ENCODE measurements at places on chromosomes 7 and 10. TPM values are rescaled to one million over a fixed set of nuclear protein-coding genes. Genes with fewer than 3 reads are reported as not detected.

CLRN3 gene
- polyA plus RNA-seq = 0.25 TPM

DNA sequence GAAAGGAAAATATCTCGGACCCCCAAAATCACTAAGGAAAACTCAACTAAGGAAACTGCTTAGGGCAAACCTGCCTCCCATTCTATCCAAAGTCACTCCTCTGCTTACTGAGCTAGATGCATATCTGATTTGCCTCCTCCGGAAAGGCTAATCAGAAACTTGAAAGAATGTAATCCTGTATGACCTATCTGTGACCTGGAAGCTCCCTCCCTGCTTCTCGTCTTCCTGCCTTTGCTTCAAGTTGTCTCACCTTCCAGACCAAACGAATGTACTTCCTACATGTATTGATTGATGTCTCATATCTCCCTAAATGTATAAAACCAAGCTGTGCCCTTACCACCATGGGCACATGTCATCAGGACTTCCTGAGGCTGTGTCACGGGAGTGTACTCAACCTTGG, 58.1 kb upstream of the SEC61G start:
- no peaks in the 10 kb centered on the region for H3K4me1 ChIP-seq
- no peak overlapping the region for H3K4me3 ChIP-seq
- H3K27ac ChIP-seq = no peak overlapping the region
- no peaks in the 10 kb centered on the region for H3K36me3 ChIP-seq
- H3K27me3 ChIP-seq = no peaks in the 10 kb centered on the region

SLIT1 gene
- 0.02 TPM for polyA plus RNA-seq

GRCh38 chr10:44203535-44203934, 181.4 kb downstream of the CXCL12 start:
- no peak overlapping the region for H3K27ac ChIP-seq
- H3K27me3 ChIP-seq = no peaks in the 10 kb centered on the region

DNA sequence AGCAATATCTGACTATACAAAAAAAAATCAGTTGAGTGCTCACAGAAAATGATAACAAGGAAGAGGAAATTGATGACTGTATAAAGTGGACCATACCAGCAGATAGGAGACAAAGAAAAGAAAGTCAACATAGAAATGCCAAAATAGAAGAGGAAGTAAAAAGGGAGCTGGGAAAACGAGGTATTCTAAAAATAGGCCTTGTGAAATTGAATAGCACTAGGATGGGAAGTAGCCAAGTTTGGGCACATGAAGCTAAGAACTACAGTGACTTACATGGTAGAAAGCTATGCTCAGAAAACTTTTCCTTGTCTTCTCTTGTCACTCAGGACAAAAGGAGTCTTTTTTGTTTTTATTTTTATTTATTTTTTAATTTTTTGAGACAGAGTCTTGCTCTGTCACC, 76.2 kb upstream of the APBB1IP start:
- H3K27ac ChIP-seq = no peak overlapping the region
- H3K36me3 ChIP-seq = no peaks in the 10 kb centered on the region
- no peak for DNase-seq
- no peaks in the 10 kb centered on the region for H3K4me1 ChIP-seq
- no peaks in the 10 kb centered on the region for H3K27me3 ChIP-seq

DNA sequence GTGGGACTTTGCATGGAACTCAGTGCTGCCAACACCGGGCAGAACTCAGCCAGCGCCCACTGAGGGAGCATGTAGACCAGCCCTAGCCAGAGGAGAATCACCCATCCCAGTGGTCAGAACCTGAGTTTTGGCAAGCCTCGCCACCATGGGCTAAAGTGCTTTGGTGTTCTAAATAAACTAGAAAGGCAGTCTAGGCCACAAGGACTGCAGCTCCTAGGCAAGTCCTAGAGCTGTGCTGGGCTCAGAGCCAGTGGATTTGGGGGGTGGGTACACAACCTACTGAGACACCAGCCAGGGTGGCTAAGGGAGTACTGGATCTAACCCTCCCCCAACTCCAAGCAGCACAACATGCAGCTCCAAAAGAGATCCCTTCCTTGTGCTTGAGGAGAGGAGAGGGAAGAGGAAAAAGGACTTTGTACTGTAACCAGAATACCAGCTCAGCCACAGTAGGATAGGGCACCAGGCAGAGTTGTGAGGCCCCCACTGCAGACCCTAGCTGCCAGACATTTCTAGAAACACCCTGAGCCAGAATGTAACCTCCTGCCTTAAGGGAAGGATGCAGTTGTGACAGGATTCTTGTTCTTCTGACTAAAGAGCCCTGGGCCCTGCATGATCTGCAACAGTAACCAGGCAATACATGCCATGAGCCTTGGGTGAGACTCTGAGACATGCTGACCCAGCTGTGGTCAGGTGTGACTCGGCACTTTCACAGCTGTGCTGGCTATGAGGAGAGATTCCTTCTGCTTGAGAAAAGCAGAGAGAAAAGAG, 24.4 kb downstream of the GSDME start:
- H3K27me3 ChIP-seq = no peaks in the 10 kb centered on the region
- no peak overlapping the region for H3K27ac ChIP-seq
- no peak for DNase-seq

GRCh38 chr7:47681249-47681810, 99.4 kb upstream of the TNS3 start:
- no peak overlapping the region for H3K4me3 ChIP-seq
- no peak for DNase-seq
- H3K27me3 ChIP-seq = no peaks in the 10 kb centered on the region
- H3K27ac ChIP-seq = no peak overlapping the region

CALML5 gene
- not detected for polyA plus RNA-seq

DNA sequence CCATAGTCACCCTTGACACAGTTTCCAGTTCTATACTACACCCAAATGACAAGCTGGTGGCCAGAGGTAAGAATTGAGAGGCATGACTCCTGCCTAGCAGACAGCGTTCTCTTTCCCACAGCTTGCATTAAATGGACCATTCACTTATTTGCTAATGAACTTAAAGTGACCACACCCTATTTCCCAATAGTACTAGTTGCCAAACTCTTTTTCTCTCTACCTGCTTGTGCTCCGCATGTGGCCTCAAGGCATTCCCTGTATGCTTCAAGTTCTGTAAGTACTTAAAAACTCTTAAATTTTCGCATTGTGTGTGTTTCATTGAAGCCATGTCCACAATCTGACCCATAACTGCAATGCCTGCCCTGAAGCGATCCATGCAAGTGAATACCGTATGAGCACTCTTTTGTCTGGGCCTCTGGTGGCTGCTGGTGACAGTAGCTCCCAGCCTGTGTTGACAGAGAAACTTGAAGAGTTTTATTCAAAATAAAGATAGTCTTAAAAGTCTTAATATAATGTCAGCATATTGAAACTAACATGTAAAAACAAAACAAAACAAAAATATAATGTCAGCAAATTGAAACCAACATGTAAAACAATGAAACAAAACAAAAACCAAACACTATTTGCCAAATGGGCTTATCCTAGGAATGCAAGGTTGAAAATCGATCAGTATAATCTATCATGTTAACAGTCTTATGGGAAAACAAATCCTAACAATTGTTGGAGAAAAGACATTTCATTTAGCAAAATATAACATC, 73.6 kb downstream of the CCSER2 start:
- DNase-seq = no peak
- no peaks in the 10 kb centered on the region for H3K4me1 ChIP-seq
- no peak overlapping the region for H3K27ac ChIP-seq
- H3K4me3 ChIP-seq = no peak overlapping the region
- no peaks in the 10 kb centered on the region for H3K27me3 ChIP-seq
- no peaks in the 10 kb centered on the region for H3K36me3 ChIP-seq

CAMK1D gene
- 4.1 TPM for polyA plus RNA-seq

GRCh38 chr10:86295351-86295750, 71.2 kb downstream of the GRID1 start:
- H3K36me3 ChIP-seq = no peaks in the 10 kb centered on the region
- DNase-seq = peak; percentile 2
- H3K27me3 ChIP-seq = no peaks in the 10 kb centered on the region
- no peak overlapping the region for H3K4me3 ChIP-seq
- H3K27ac ChIP-seq = no peak overlapping the region

MTERF1 gene
- 6.1 TPM for polyA plus RNA-seq

DNA sequence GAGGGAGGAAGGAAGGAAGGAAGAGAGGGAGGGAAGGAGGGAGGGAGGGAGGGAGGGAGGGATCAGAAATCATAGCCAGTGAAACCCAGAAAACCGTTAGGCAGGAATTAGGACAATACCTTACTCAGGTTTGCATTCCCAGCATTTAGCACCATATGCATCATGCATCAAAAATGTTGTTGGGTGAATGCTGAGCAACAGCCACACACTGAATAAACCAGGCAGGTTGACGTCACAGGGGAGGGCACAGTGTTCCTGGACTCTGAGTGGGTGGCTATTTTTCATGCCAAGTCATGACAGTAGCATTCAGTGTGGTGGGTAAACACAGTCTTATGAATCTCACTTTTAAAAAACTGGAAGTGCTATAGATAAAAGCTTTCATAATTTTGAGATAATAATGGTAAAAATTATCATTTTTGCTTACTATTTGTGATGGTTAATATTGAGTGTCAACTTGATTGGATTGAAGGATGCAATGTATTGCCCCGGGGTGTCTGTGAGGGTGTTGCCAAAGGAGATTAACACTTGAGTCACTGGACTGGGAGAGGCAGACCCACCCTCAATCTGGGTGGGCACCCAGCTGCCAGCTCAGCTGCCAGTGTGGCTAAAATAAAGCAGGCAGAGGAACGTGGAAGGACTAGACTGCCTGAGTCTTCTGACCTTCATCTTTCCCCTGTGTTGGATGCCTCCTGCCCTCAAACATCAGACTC, 199.1 kb upstream of the PRKCQ start:
- H3K4me1 ChIP-seq = no peaks in the 10 kb centered on the region
- no peaks in the 10 kb centered on the region for H3K36me3 ChIP-seq
- no peak overlapping the region for H3K4me3 ChIP-seq
- H3K27me3 ChIP-seq = no peaks in the 10 kb centered on the region

GRCh38 chr7:130946114-130946513, 212.1 kb upstream of the KLF14 start:
- DNase-seq = no peak
- H3K4me3 ChIP-seq = no peak overlapping the region
- peaks cover 23% of the 10 kb centered on the region for H3K4me1 ChIP-seq

CRHR2 gene
- polyA plus RNA-seq = not detected

DNA sequence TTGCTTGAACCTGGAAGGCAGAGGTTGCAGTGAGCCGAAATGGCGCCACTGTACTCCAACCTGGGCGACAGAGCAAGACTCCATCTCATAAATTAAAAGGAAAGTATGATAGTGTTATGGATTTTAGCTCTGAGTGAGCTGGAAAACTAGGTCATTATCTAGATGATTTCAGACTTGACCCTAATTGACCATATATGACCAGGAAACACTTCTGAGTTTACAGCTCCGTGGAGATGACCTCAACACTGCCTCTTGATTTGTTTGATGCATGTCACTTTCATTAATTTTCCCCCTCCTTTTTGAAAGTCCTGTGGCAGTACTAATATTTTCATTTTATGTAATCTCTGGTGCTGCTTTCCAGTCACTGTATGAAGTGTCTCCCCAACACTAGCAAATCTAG, 7.8 kb upstream of the SEC61A2 start:
- DNase-seq = no peak
- no peak overlapping the region for H3K4me3 ChIP-seq
- H3K4me1 ChIP-seq = no peaks in the 10 kb centered on the region
- H3K36me3 ChIP-seq = peaks cover 8% of the 10 kb centered on the region
- H3K27ac ChIP-seq = no peak overlapping the region

SP8 gene
- not detected for polyA plus RNA-seq

SLC26A3 gene
- not detected for polyA plus RNA-seq

TUBB8 gene
- 0.13 TPM for polyA plus RNA-seq

VWDE gene
- 0.03 TPM for polyA plus RNA-seq

DNA sequence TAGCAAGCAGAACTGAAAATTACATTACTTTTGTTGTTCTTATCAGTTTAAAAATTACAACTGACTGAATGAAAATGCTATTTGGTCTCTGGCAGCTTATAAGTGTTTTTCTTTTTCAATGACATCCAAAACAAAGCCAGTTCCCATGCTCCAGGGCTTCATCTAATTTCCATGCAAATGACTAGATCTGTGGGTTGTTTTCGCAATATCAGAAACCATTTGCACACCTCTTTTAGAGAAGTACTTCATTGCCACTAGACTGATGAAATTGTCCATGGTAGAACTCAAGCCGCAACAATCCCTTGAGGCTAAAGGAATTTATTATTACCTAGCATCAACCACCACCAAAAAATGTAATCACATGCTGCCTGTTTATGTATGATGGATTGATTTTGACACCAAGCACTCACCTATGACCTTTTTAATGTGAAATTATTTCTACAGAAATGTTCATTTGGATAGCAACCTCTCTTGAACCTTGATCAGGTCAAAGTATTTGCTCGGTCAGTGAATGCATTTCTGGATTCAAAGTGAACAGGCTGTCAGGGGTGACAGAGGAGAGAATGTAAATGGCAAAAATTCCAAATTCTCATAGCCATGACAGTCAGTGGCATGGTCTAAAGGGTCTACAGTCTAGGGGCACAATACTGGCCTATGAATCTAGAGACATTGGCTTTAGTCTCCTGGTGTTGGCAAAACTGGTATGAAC, 769.3 kb downstream of the SORCS1 start:
- H3K4me3 ChIP-seq = no peak overlapping the region
- peaks cover 3% of the 10 kb centered on the region for H3K4me1 ChIP-seq
- DNase-seq = no peak
- no peak overlapping the region for H3K27ac ChIP-seq
- no peaks in the 10 kb centered on the region for H3K27me3 ChIP-seq

NDUFB8 gene
- polyA plus RNA-seq = 340 TPM

GRCh38 chr7:90239050-90239449, 5.9 kb upstream of the CFAP69 start:
- H3K36me3 ChIP-seq = peaks cover 7% of the 10 kb centered on the region
- no peak overlapping the region for H3K4me3 ChIP-seq
- H3K27ac ChIP-seq = no peak overlapping the region
- no peaks in the 10 kb centered on the region for H3K27me3 ChIP-seq
- DNase-seq = no peak

ZNF488 gene
- 0.59 TPM for polyA plus RNA-seq

AQP1 gene
- polyA plus RNA-seq = 2.4 TPM

HABP2 gene
- polyA plus RNA-seq = not detected

- H3K27me3 ChIP-seq = no peaks in the 10 kb centered on the region
- DNase-seq = peak; percentile 25
These were observed 873.8 kb downstream of the TYW1 start for GRCh38 chr7:67870396-67870795.

GRCh38 chr10:122420624-122421007, 33.8 kb upstream of the ARMS2 start:
- no peak for DNase-seq
- no peak overlapping the region for H3K4me3 ChIP-seq
- H3K36me3 ChIP-seq = peaks cover 47% of the 10 kb centered on the region
- H3K27ac ChIP-seq = peak overlapping the region; percentile 64
- H3K4me1 ChIP-seq = peaks cover 17% of the 10 kb centered on the region

GRCh38 chr7:118153551-118154177, 30.3 kb upstream of the LSM8 start:
- no peaks in the 10 kb centered on the region for H3K27me3 ChIP-seq
- DNase-seq = peak; percentile 14
- no peak overlapping the region for H3K27ac ChIP-seq
- no peaks in the 10 kb centered on the region for H3K4me1 ChIP-seq

DNA sequence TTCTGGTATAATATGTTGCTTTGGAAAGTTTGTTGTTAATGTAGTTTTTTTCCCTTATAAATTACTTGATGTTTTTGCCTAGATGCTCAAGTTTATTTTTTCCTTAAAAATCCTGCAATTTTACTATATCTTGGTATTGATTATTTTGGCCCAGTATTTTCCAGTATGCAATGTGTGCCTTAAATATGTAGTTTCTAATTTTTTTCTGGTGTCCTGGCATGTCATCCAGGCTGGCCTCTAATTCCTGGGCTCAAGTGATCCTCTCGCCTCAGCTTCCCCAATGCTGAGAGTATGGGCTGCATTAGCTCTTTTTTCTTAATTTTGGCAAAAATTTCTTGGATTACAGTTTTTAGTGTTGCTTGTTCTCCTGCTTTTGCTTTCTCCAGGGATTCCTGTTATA, 57.6 kb downstream of the BMPR1A start:
- peaks cover 34% of the 10 kb centered on the region for H3K4me1 ChIP-seq
- H3K36me3 ChIP-seq = peaks cover 14% of the 10 kb centered on the region
- no peak for DNase-seq
- H3K27me3 ChIP-seq = no peaks in the 10 kb centered on the region
- H3K27ac ChIP-seq = no peak overlapping the region

All from SK-N-SH (cell line).